NCI-H446 treated with DMSO at 0.1 percent for 48 hours (cell line): ENCODE measurements at places on chromosomes 11 and 22.

DNA sequence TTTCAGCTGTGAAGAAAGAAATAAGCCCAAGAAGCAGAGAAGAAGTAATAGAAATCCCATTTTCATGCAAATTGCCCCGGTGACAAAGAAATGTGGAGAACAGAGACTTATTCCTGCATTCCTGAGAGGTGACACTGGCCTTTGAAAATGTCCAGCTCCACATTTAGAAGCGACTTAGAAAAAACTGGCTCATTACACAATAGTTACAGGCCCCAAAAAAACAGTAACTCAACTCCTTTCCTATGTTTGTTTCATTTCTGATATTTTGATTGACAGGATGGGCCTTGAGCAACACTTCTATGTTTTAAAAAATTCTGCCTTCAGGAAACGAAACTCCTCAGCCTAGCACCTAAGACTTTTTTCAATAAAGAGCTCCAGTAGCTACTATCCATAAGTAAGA lies 726.9 kb upstream of the TENM4 start:
- DNase-seq = no peak

DNA sequence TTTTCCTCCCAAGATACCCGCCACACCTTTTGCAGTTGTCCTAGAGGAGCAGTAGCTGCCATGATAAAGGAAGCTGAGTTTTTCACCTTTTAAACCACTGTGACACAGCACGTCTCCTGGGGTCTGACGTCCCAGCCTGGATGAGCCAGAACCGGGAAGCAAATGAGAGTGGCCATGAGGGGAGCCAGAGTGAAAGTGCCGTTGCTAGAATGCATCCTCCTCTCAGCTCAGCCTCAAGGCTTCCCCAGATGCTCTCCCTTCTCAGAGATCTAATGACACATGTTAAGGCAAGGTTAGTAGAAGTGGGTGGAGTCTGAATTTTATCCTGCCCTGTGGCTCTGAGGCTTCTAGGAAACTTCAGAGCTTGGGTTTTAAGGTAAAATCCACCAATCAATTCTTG lies 23.4 kb upstream of the HTR3A start:
- no peak for DNase-seq

GRCh38 chr22:24591286-24591830 lies 1.5 kb downstream of the LRRC75B start:
- DNase-seq = no peak

- no peak for DNase-seq
Observed at GRCh38 chr22:29701155-29701999, 18.4 kb upstream of the CABP7 start.

DNA sequence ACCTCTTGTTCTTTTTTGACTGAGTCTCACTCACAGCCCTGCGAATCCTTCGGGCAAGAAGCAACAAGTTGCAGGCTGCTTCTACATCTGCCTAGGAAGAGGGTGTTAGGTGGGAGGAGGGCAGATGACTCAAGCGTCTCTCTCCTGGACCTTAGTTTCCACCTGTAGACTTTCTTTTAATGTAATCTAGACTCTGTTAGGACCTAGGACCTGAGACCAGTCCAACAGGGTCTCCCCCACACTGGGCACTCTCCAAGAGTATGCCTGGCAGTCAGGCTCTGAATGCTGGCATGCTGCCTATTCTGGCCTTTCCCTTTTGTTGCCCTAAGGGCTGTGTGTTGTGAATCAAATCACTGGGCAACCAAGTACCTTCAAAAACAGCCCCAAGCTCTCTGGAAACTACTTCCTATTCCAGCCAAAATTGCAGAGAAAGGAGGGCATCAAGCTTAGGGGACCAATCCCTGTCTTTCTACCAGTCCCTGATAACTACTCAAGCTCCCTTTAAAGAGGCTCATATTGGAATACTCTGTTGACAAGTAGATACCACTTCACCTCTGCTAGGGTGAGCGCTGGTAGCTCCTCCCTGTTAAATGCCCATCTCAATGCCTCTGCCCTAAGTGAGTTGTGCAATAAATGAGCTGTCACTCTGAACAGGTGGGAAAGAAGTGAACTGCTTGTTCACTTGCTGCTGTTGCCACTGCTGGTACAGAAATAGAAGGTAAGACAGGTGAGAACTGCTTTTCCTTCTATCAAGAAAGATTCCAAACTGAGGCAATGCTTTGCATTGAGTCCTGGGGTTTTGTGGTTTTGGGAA lies at the start of gene BBOX1:
Gene BBOX1 (plus strand): TSS at position 514 of the 814 bp plus-strand sequence. CDS start 14,616 bp downstream, outside the sequence.
- no peak for DNase-seq

GRCh38 chr22:17396516-17396915 lies 27.3 kb downstream of the CECR2 start:
- no peak for DNase-seq

- no peak for DNase-seq
Observed at GRCh38 chr11:94025690-94026394, 4.7 kb downstream of the HEPHL1 start.

DNA sequence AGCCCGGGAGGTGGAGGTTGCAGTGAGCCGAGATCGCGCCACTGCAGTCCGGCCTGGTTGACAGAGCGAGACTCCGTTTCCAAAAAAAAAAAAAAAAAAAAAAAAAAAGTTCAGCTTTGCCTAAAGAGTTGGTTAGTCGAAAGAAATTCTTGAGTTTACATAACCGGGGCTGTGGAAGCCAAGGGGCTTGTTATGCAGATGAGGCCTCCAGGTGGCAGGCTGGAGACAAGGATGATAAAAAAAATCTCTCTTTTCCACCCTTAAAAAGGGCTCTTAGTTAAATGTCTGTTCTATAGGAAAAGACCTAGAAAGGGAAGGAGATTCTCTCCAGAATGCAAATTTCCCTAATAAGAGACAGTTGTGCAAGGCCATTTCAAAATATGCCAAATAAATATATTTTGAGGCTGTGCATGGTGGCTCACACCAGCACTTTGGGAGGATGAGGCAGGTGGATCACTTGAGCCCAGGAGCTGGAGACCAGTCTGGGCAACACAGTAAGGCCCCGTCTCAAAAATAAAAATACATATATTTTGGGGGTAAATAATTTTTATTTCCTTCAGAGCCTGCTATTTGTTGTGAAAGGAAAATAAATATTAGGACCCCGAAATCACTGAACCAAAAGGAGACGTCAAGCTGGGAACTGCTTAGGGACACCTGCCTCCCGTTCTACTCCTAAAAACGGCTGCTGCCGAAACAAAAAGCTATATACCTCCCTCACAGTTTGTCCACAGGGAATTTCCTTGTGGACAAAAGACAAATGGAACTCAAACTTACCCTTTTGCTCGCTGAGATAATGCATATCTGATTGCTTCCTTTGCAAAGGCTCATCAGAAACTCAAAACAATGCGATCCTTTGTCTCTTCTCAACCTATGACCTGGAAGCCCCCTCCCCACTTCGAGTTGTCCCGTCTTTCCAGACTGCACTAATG lies 2.4 kb upstream of the IFITM2 start:
- no peak for DNase-seq

DNA sequence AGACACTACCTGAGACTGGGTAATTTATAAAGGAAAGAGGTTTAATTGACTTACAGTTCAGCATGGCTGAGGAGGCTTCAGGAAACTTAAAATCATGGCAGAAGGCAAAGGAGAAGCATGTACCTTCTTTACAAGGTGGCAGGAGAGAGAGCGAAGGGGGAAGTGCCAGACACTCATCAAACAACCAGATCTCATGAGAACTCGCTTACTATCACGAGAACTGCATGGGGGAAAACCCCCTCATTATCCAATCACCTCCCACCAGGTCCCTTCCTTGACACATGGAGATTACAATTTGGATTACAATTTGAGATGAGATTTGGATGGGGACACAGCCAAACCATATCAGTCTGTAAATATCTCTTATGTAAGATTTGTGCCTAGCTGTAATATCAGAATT lies 50.9 kb upstream of the ATXN10 start:
- DNase-seq = no peak

DNA sequence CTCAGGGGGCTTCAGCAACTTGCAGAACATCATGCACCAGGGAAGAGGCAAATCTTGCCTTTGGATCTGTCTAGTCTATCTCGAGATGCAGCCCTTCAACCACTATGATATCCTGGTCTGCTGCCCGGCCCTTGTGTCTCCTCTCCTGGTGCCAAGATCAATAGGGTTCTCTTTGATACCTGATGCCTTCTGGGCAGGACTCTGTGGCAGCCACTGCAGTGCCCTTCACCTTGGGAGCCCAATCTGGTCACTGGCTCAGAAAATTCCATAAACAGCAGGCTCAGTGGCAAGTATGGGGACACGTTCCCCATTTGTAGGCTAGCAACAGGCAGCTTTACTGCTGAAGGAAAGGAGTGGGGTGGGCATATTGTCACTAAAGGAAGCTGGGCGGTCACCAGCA lies 23.4 kb downstream of the SYN3 start:
- no peak for DNase-seq

- no peak for DNase-seq
Observed at GRCh38 chr11:111652184-111652583, 49.9 kb downstream of the SIK2 start.

- no peak for DNase-seq
Observed at GRCh38 chr22:46053563-46054090, 76.7 kb upstream of the WNT7B start.

DNA sequence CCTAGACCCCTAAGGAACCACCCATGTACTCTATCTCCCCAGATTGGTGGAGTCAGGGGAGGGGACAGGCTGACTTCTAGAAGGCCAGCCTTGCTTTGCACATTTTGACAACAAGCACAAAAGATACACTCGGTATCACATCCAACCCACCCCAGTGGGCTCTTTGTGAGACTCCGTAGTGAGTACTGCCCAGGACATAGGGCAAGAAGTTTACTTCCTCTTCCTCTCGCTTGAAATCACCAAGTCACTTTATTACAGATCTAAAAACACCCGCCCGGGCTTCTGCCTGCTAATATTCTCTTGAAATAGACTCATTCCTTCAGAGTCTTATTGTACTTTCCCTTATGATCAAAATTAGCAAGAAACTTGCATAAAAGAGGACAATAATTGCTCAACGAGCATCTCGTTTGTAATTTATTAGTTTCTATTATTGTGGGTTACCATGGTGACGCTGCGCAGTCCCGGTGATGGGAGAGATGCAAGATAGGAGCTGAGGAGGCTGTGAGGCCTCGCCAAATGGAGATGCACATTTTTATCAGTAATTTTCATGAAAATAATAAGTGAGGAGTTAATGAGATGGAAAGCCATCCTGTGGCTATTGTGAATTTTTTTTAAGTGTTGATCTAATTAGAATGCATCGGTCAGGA lies 96.9 kb downstream of the FEZ1 start:
- DNase-seq = no peak

DNA sequence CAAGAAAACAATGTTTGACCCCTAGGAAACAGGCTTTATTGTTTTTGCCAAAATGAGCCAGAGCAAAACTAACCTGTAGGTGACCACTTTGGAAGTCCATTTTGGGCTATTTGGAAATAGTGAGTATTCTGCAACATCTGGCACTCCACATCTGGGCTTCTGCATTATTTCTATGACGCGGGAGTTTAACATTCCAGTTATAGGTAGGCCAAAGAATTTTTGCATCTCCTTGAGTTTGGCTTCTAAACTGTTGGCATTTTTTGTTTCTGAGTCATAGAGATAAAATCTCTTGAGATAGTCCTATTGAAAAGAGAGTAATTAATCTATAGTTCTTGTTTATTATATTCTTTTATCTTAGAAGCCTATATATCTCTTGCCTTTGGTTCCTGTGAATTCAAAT lies 2.9 kb downstream of the MMP7 start:
- DNase-seq = no peak

DNA sequence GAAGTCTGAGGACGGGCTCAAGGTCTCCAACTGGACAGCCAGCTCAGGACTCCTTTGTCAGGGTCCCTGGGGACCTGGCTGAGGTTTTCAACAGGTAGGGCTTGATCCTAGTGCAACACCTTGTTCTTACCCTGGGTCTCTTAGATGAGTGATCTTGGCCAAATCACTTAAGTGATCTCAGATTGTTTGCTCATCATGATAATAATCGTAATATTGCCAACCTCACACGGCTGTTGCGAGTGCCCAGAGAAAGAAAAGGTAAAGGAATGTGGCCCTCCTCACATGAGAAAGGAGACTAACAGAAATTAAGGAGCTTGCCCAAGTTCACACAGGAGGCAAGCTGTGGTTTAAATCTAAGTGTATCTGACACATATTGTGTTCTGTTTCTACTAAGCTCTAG lies 28.5 kb downstream of the POU2AF3 start:
- no peak for DNase-seq

- DNase-seq = no peak
Observed at GRCh38 chr11:80687941-80688340, 1247.1 kb upstream of the TENM4 start.

DNA sequence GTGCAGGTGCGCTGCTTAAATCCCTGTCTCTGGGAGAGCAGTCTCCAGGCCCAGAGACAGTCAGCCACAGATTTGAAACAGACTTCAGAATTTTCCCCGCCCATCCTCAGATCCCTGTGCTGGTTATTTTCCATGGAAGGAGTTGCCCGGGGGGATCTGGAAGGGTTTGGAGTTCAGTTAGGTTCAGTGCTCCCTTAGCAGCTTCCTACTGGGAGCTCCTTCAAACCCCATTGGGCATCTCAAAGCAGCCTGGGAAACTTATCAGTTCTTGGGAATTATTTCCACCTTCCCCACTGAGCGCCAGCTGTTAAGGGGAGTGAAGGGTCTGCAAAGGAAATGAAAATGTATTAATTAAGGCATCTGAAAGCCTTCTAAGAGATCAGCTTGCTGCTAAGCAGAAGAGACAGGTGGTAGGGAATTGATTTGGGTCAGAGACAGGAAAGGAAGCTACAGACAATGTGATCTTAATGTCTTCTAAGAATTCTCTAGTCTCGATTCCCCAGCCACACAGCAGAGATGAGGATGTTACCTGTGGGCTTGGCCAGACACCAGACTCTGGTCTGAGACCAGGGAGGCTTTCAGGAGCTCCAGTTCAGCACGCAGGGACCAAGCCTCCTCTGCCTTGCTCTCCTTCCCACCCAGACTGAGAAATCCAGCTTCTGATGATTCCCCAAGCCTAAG lies 106.2 kb upstream of the TBCEL start:
- DNase-seq = no peak

- no peak for DNase-seq
Observed at GRCh38 chr11:44351006-44351660, 41.2 kb upstream of the ALX4 start.

GRCh38 chr22:30127749-30128166 lies 47.5 kb downstream of the HORMAD2 start:
- no peak for DNase-seq

DNA sequence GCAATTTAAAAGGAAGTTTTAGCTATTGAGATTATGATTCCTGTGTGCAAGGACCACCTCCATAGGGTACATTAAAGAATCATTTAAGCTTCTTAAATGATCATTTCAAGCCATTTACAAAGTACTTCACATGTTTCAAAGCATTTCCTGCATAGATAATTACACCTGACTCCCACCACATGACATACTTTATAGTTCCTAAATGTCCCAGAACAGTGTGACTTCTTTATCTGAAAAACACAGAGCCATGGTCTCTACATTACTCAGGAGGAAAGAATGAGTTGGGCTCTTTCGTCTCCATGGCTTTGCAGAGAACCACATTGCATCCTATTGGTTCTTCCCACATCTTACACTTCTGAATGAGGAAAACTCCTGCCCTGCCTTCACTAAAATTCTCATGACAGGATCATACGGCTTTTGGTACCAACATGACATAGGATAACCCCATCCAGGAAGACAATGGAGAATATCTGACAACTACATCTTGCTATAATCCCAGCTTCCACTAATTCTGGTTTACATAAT lies 88.6 kb downstream of the ETS1 start:
- no peak for DNase-seq

GRCh38 chr11:77819921-77820564 lies 479 bp downstream of the RSF1 start:
- no peak for DNase-seq
